Activated naive CD4-positive, alpha-beta T cell treated with anti-CD3 and anti-CD28 coated beads, Interleukin-2, amount 10 ng/mL, durations not matched to agents 7 days and 5 days (primary cell): ENCODE measurements at places on chromosomes 11 and 22.
A peak's percentile ranks its signal among the peaks of the same experiment; 100 is the strongest.

- DNase-seq = no peak
Measured at GRCh38 chr11:61075891-61076290, 26.4 kb upstream of the CD5 start.

GRCh38 chr22:44020981-44021380 is 3.1 kb upstream of the PARVB start:
- DNase-seq = no peak

- peak; percentile 69 for DNase-seq
Measured at GRCh38 chr11:35077709-35078469, 61.1 kb upstream of the CD44 start.

GRCh38 chr22:34847072-34847471 is 218.9 kb upstream of the ISX start:
- DNase-seq = no peak

DNA sequence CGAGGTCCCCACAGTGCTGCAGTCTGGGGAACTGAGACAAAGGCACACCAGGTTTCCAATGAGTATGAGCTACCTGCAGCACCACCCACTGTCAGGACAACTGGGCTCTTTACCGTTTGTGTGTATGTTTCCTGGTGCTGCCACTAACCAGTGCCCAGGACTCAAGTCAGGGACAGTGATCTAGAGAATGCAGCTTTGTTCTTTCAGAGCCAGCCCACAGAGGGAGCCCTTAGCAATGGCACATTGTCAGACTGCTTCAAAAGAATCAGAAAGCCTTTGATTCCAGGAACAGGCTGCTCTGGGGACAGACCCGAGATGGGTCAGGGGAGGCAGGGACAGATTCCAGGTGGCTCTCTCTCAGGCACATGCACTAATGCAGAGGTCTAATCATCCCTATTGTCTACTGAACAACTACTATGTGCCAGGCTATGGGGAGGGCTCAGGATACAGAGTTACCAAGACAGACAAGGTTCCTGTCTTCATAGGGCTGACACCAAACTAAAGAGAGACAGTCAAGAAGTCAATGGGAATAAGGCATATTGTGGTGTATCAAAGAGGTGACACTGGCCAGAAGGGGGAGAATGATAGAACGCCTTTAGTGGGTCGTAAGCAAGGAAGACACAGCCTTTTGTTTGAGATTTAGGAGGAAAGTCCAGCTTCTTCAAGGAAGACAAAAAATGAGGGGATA is 103.7 kb downstream of the VPREB1 start:
- peak; percentile 39 for DNase-seq

GRCh38 chr11:47056261-47056915 is 119.8 kb downstream of the CSTPP1 start:
- no peak for DNase-seq

- no peak for DNase-seq
Measured at GRCh38 chr11:30635401-30635989, 49.3 kb upstream of the MPPED2 start.

DNA sequence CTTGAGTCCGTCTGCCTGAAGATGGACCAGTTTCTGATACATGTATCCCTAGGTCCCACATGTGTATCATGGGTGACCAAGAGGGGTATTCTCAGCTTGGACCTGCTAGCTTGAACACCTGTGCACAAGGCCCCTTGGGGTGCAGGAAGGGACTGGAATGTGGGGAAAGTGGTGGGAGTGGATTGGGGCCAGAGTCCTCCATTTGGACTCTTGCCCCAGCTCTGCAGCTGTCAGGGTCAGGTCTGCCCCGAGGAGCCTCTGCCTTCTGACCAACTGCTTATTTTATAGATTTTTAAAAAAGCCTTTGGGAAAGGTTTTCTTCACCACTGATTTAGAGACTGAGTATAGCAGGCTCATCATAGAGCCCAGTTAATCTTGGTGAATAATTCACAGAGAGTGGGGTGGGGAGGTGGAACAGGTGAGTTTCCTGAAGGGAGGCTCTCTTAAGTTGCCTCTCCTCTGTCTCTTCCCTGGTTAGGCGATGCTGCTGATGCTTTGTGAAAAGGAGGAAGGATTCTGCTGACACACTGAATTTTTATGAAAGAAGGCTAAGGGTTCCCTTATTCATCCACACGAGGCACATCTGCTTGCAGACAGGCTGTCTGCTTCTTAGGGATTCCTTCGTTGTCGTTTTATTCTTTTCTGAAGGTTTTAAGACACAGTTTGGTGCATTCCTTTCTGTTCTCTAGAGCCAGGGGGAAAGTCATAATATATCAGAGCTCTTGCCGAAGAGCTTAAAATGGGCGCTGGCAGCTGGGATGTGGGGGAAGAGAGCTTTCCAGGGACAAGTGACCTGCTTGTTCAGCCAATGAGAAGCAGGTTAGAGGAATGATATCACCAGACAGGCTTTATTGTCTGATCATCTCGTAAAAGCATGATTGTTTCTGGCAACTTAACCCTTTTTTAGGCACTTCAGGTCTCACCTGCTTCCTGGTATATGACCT is 19.9 kb downstream of the TRIM44 start:
- no peak for DNase-seq

DNA sequence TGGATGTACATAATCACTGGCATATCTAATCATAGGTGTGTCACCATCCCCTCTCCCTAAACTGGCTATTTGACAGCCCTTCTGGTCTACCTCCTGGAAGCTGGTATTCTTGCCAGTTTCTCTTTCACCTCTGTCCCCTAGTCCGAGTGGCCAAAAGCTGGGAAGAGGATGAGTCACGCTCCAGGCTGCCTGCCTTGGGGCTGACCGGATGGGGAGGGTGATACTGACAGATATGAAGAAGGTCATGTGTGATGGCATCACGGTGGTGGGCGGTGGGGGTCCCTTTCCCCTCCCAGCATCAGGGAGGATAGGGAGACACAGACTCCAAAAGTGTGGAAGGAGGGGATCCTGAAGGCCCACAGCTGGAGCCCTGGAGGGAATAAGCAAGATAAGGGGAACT is 4.8 kb downstream of the OAF start:
- no peak for DNase-seq

- DNase-seq = no peak
Measured at GRCh38 chr22:46573781-46574437, 36.5 kb upstream of the CELSR1 start.
